ENCODE measurements at places on chromosomes 16 and 17.

GRCh38 chr17:72380737-72381136, 259.9 kb downstream of the SOX9 start:
- H3K4me1 ChIP-seq: no peaks in the 10 kb centered on the region
- H3K27ac ChIP-seq: no peak overlapping the region

DNA sequence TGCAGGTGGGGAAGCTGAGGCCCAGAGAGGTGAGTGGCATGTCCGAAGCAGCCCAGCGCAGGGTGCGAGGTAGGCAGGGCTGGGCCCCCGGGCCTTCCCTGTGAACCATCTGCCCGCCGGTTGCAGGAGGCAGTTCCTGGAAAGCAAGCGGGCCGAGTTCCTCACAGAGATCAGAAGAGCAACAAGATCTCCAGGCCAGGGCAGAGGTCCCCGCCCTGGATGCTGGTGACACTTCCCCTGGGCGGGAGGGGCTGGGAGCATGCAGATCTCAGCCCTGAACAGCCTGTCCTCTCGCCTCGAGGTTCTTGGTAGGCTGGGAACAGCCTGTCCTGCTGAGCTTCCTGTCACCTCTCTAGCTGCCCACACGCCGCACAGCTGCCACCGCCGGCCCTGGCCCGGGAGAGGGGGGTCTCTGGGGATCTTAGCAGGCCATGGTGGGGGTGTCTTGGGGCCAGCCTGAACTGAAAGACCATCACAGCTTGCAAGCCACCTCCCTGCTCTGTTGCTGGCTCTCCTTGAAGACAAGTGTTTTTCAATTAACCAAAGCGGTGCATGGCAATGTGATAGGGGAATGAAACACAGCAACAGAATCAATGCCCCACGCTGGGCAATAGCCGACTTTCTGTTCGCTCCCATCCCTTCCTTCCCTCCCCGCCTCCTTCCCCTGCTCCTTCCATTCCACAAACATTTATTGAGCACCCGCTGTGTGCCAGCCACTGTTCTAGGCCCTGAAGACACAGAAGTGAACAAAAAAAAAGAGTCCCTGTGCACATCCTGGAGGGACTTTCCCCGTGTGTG, 31.7 kb downstream of the SOCS1 start:
- no peaks in the 10 kb centered on the region for H3K36me3 ChIP-seq
- DNase-seq: no peak
- peak overlapping the region; percentile 86 for H3K4me3 ChIP-seq
- H3K27me3 ChIP-seq: no peaks in the 10 kb centered on the region

DNA sequence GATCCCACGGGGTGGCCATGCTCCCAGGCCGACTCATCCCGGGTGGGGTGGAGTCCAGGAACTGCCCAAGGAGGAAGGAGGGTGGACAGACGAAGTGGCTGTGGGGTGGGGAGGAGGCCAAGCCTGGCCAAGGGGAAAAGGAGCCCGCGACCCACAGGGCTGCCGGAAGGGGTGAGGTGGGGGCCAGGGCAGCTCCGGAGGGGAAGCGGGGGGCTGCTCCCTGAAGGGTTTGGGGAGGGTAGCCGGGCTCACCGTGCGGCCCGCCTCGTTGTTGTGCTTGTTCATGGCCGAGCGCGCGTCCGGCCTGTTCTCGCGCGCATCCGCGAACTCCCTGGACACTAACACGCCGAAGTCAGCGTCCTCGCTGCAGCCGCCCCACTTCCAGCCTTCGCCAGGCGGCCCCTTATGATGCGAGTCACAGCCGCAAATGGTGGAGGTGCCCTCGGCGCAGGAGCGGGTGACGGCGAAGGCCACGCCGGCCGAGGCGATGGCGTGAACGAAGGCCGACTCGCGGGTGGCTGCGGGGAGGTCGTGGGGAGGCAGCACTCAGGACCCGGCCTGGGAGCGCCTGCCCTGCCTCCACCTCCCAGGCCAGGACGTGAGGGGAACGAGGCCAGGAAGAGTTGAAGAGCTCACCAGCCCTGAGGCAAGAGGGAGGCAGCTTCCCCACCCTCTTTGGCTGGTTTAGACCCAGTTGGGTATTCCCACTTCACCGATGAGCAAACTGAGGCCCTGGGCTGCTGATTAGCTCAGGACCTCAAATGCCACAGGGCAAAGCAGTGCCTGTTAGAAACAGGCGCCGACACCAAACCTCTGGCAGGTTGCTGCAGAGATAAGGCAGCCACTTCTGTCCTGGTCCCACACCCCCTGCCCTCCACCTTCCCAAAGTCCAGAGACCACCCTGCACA, 48.7 kb downstream of the WNT3 start:
- H3K4me1 ChIP-seq: peaks cover 14% of the 10 kb centered on the region
- H3K27me3 ChIP-seq: no peaks in the 10 kb centered on the region
- peak overlapping the region; percentile 73 for H3K4me3 ChIP-seq
- H3K27ac ChIP-seq: no peak overlapping the region
- no peaks in the 10 kb centered on the region for H3K36me3 ChIP-seq
- DNase-seq: no peak

- H3K36me3 ChIP-seq: no peaks in the 10 kb centered on the region
- peaks cover 3% of the 10 kb centered on the region for H3K4me1 ChIP-seq
- H3K27ac ChIP-seq: no peak overlapping the region
- no peak overlapping the region for H3K4me3 ChIP-seq
- H3K27me3 ChIP-seq: peaks cover 4% of the 10 kb centered on the region
These were observed 40.1 kb downstream of the NOS2 start for GRCh38 chr17:27760069-27760885.

GRCh38 chr16:64094181-64094965, 1027.5 kb downstream of the CDH11 start:
- DNase-seq: no peak

DNA sequence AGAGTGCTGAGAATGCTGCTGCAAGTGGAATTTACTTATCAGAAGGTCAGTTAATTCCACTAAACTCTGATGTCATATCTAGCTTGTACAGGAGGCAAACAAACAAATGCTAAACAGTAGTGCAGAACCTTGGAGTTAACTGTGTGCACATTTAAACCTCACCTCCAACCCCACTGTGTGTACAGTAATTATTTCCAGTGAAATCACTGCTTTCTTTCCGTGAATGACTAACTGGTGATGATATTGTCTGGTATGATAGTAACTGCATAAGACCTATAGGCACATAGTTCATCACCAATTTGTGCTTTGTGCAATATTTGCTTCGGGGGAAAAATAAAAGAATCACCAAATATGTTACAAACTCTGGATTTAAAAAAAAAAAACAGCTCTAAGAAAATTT, 492.5 kb upstream of the HSBP1 start:
- no peak overlapping the region for H3K27ac ChIP-seq
- no peaks in the 10 kb centered on the region for H3K36me3 ChIP-seq
- no peak overlapping the region for H3K4me3 ChIP-seq
- H3K4me1 ChIP-seq: no peaks in the 10 kb centered on the region
- no peak for DNase-seq
- peaks cover 8% of the 10 kb centered on the region for H3K27me3 ChIP-seq

GRCh38 chr17:37133136-37133535, 184.4 kb downstream of the AATF start:
- no peak overlapping the region for H3K27ac ChIP-seq
- no peak overlapping the region for H3K4me3 ChIP-seq
- no peak for DNase-seq
- no peaks in the 10 kb centered on the region for H3K4me1 ChIP-seq
- H3K27me3 ChIP-seq: no peaks in the 10 kb centered on the region
- peaks cover 14% of the 10 kb centered on the region for H3K36me3 ChIP-seq

DNA sequence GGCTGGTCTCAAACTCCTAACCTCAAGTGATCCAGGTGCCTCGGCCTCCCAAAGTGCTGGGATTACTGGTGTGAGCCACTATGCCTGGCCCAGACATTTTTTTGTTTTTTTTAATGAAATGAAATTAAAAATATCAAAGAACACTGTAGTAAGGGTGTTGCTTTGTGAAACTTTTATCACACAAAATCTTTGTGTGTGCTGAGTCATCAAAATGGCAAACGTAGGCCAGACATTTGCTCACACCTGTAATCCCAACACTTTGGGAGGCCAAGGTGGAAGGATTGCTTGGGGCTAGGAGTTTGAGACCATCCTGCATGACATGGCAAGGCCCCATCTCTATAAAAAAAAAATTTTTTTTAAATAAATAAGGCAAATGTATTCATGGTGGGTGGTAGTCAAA, 9.7 kb downstream of the NAT9 start:
- no peak overlapping the region for H3K27ac ChIP-seq
- DNase-seq: no peak
- peaks cover 12% of the 10 kb centered on the region for H3K4me1 ChIP-seq
- H3K27me3 ChIP-seq: no peaks in the 10 kb centered on the region

- peak overlapping the region; percentile 35 for H3K27ac ChIP-seq
- no peaks in the 10 kb centered on the region for H3K27me3 ChIP-seq
- no peaks in the 10 kb centered on the region for H3K36me3 ChIP-seq
- no peak for DNase-seq
- H3K4me1 ChIP-seq: peaks cover 35% of the 10 kb centered on the region
- no peak overlapping the region for H3K4me3 ChIP-seq
These were observed 10.0 kb upstream of the ATP2A3 start for GRCh38 chr17:3974138-3974687.

Measured in memory B cell (primary cell).